ENCODE measurements at places on chromosomes 6 and 20.

DNA sequence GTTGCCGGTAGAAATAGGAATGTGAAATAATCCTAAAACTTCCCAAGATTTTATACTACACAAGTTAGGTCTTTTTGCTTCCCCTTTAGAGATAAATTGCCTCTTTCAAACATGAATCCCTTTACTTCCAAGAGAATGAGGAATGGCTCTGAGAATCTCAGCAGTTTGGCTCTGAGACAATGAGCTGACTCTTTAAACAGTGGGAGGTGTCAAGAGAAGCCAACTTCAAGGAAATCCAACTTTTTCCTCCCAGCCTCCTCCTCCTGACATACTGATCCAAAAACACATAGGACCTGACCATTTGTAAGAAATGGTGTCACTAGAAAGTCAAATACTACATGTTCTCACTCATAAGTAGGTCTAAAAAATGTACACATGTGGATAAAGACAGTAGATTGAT is 154.2 kb downstream of the ALDH8A1 start:
- DNase-seq = no peak

GRCh38 chr20:2619961-2620595 is 32.4 kb upstream of the NOP56 start:
- no peak for DNase-seq

- DNase-seq = no peak
These were observed 92.2 kb downstream of the CEP57L1 start for GRCh38 chr6:109187399-109188114.

DNA sequence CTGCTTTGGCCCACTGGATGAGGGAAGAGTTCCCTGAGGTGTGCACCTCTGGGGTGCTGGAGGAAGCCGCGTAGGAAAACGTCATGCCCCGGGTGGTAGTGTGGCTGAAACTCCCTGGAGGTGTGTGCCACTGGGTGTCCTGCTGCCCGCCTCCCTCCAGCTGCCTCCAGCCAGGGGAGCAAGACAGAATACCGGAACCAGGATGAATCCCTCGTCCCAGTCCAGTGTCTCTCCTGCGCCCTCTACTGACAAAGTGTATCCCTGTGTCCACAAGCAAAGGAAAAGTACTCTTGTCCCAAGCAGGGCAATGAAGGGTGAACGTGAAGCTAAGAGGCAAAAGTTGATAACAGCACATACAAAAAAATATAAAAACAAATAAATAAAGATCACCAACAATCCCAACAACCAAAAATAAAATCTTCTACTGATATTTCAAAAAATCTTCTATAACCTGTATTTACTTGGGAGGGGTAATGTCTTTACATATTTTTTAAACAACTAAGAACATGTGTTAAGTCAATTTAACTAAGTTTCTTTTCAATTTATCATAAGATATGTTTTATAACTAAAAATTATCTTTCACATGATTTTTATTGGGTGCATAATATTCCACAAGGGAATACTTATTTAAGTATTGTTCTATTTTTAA is 437.6 kb downstream of the MAFB start:
- DNase-seq = peak; percentile 11

- DNase-seq = no peak
These were observed 541.2 kb upstream of the JARID2 start for GRCh38 chr6:14704383-14705271.

- no peak for DNase-seq
These were observed 21.7 kb upstream of the BNIP5 start for GRCh38 chr6:36358226-36358915.

DNA sequence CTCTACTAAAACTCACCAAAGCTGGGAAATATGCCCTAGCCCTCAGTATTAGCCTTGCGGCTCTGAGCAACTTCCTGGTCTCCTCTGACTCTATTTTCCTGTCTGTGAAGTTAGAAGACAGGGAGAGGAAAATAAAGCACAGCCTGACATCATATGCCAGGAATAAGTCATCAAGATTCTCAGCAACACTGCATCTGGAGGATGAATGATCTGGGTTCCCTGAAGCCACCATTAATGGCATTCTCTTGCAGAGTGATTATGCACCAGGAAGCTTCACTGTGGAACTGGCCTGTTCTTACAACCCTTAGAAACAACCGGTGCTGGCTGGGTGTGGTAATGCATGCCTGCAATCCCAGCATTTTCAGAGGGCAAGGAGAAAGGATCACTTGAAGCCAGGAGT is 12.4 kb downstream of the ADGRF5 start:
- no peak for DNase-seq

DNA sequence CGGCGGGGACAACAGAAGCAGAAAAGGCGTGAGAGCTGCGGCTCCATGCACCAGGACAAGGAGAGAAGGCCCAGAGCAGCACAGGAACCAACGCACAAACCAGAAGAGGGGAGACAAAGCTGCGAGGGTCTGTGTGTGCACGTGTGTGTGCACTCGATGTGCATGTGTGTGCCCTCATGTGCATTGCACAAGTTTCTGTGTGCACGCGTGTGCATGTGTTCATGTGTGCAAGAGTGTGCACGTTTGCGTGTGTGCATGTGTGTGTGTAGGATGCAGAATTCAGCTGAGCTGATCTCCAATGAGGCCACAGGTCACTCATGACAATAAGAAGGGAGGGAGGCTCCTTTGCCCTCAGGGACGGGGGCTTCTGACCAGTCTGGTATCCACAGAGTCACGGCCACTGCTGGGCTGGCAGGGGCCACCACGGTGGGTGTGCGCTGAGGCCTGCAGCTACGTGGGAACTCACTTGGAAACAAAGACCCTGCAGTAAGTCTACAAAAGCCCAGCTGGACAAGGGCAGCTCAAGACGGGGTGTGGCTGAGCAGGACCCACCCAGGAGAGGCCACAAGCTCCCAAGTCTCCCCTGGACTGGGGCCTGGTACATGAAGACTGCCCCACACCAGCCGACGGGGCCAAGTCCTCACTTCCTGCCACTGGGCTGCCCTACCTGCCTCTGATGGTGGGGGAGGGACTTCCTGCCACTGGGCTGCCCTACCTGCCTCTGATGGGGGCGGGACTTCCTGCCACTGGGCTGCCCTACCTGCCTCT is 48.1 kb upstream of the CHRNA4 start:
- DNase-seq = no peak

DNA sequence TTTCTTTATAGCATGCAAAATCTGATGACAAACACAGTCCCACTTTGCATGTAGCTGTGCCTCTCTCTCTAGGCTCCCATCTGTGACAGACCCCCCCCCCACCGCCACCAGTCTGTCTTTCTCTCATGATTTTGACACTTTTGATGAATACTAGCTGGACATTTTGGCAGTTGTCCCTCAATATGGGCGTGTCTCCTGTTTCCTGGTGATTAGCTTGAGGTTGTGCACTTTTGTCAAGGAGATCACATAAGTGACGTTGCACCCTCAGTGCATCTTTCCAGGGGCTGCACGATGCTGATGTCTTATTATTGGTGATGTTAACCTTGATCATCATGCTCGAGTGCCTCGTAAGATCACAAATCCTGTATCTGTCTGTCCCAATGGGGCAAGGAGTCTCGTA is 155.1 kb downstream of the EYA2 start:
- DNase-seq = no peak

- DNase-seq = no peak
These were observed 113.7 kb upstream of the DTNBP1 start for GRCh38 chr6:15776458-15776980.

- DNase-seq = no peak
These were observed 22.3 kb downstream of the SLC2A10 start for GRCh38 chr20:46731770-46732169.

GRCh38 chr6:32637883-32638282 is 677 bp downstream of the HLA-DQA1 start:
- DNase-seq = no peak

DNA sequence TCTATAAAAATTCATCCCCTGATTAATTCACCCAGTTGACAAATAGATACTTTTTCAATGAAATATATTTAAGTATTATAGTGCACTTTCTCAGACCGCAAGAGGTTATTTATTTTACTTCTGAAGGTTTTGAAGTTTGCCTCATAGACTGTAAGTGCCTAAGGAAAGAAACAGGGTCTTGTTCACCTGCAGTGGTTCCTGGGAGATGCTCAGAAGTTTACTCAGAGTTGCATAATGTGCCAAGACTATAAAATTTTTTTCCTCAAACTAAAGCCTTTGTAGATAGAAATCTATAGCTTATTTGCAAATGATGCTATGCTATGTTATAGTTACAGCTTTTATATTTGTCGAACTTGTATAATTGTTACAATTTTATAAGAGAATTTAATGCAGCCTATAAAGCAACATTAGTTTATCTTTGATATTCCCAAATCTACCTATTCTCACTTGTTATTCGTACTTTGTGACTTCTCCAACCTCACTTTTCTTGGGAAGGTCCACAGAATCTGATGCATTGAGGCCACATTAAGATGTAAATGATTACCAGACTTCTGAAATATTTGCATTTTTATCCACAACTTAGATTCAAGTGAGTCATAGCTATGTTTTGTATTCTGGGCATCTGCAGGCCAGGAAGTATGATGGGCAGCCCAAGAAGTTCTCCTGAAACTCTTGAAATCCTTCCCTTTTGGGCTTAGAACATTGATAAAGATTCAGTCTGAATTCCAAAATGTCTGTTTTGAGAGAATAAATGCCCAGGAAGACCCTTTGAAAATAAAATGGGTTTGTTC is 35.7 kb downstream of the KCNQ5 start:
- DNase-seq = no peak

DNA sequence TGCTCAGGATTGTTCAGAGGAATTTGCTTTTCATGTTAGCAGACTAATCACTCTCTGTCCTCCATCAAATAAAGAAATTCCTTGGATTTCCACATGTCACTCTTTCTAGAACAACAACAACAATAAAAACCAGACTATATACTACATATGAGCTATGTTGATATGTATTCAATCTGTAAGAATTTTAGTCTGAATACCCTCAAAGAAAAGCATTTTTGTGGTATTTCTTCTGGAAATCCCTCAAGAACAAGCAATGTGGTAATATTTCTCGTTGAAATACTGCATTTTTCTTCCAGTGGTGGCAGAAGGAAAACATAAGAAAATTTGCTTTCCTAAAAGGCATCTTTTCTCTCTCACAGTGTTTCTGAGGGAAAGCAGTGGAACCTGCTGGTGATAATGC is 312.6 kb upstream of the RSPO3 start:
- DNase-seq = no peak

DNA sequence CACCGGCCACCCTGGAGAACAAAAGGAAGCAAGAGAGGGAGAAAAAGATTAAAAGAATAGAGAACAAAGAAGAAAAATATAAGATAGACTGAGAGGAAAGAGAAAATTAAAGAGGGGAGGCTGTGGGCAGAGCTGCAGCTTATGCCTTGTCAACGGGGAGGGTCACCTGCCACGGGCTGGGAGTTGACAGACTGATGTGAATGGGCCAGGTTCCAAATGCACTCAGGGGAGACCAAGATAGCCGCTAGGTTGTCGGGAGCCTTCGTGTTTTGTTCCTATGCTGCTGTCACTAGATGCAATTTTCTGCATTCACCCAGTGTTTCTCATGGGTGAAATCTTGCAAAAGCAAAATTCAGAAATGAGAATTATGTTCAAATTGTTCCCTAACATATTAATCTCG is 119.6 kb upstream of the MTHFD1L start:
- no peak for DNase-seq

GRCh38 chr6:25615471-25615870 is 36.5 kb upstream of the SCGN start:
- DNase-seq = no peak

GRCh38 chr6:69881322-69882151 is 15.2 kb downstream of the COL19A1 start:
- DNase-seq = no peak
